ENCODE measurements at places on chromosomes 2 and 18. TPM values are rescaled to one million over a fixed set of nuclear protein-coding genes. Genes with fewer than 3 reads are reported as not detected.
A peak's percentile ranks its signal among the peaks of the same experiment; 100 is the strongest.

The IL1RL1 gene
- total RNA-seq, result 9.4 TPM

The UCN gene
- 6.5 TPM for total RNA-seq

The HOXD8 gene
- total RNA-seq, result 19.1 TPM

The AMER3 gene
- 0.33 TPM for total RNA-seq

The HPCAL1 gene
- total RNA-seq, result 34.4 TPM

The ARHGAP25 gene
- 5.8 TPM for total RNA-seq

- H3K4me3 ChIP-seq, result no peak overlapping the region
- H3K36me3 ChIP-seq, result no peaks in the 10 kb centered on the region
- H3K27ac ChIP-seq, result no peak overlapping the region
Observed at GRCh38 chr18:79905389-79905911, 46.0 kb downstream of the SLC66A2 start.

DNA sequence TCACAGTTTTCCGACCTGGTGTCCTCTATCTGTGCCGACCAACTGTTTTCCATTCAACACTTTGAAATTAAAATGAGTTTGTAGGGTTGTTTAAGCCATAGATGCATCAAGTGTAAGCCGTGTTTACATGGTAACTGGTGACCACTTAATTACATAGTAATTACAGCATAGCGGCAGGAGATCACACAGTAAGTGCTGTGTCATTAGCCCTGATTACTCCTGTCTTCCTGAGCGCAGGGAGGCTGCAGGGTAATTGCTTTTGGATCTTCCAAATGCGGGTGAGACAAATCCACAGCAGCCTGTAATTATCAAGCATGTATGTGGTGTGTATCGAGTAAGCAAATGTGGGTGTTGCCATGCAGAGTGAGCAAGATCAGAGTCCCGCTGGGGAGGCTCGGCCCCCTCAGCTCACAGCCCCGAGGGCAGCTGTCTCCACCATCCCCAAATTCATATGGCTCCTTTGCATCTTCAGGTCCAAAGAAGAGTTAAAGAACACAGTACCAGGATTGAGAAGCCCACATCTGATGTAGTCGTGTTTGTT is 71.5 kb upstream of the HDAC4 start:
- no peaks in the 10 kb centered on the region for H3K4me1 ChIP-seq
- no peak overlapping the region for H3K4me3 ChIP-seq
- DNase-seq, result peak; percentile 14
- no peak overlapping the region for H3K27ac ChIP-seq
- no peaks in the 10 kb centered on the region for H3K36me3 ChIP-seq

DNA sequence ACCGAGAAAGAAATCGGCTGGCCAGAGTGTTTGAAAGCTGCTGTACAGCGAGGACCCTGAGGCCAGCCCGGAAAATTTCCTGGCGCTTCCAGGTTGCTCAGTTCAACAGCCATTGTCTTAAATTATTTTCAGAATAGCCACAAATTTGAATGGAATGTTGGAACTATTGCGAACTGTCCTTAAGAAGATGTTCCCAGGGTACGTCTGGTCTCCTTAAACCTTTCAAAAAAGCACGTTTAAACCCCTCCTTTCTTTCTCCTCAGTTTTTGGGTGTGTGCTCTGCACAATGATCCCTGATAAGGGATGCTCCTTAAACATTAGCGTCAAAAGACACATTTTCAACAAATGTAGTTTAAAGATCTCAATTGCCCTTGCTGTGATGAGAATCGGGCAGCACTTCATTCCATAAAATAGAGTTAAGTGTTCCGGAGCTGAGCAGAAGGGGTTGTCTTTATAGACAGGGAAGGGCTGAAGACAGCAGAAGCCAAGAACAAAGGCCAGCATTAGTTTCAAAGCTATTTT is 14.5 kb upstream of the LPIN2 start:
- peak overlapping the region; percentile 49 for H3K27ac ChIP-seq
- H3K4me3 ChIP-seq, result no peak overlapping the region
- no peaks in the 10 kb centered on the region for H3K36me3 ChIP-seq

DNA sequence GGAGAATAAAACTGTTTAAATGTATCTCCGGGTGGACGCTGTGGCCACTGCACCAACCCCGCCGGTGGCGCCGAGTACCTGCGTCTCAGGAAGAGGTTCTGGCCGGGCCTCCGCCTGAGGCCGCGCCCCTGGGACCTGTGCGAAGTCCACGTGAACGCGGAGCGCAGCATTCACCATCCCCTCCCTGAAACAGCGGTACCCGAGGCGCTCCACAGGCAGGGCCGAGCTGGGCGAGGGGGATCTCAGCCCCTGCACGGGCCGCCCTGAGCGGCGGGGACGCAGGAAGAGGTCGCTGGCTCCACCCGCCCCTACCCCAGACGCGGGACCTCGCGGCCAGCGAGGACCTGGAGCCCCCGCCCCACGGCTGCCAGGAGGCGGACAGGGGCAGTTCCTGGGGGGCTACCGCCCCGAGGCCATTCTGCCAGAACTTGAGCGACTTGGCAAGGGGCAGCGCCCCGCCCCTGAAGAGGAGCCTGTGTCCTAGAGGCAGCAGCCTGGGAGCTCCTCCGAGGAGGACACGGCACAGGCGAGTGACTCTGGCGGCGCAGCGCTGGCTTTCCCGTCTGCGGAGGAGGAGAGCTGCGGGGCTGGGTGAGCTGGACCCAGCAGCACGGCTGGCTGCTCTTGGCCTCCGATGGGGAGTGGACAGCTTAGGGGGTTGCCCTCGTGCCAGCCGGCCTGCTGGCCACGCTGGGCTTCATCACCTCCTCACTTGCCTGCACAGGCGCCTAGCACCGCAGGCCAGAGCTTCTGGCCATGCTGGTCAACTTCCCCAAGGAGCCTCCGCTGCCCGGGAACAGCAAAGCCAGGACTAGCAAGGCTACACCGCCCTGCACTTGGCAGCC is 9.7 kb upstream of the TEKT4 start:
- H3K4me1 ChIP-seq, result peaks cover 17% of the 10 kb centered on the region
- no peak overlapping the region for H3K27ac ChIP-seq
- peak; percentile 48 for DNase-seq
- H3K27me3 ChIP-seq, result peaks cover 21% of the 10 kb centered on the region

GRCh38 chr2:121254748-121255147 is 30.3 kb downstream of the TFCP2L1 start:
- H3K27me3 ChIP-seq, result no peaks in the 10 kb centered on the region
- no peaks in the 10 kb centered on the region for H3K4me1 ChIP-seq
- no peak overlapping the region for H3K27ac ChIP-seq

GRCh38 chr2:88069117-88069516 is 1.5 kb downstream of the SMYD1 start:
- H3K36me3 ChIP-seq, result no peaks in the 10 kb centered on the region
- no peaks in the 10 kb centered on the region for H3K4me1 ChIP-seq
- peak overlapping the region; percentile 86 for H3K27ac ChIP-seq
- no peak for DNase-seq

- no peak for DNase-seq
- H3K36me3 ChIP-seq, result no peaks in the 10 kb centered on the region
- no peak overlapping the region for H3K4me3 ChIP-seq
- no peaks in the 10 kb centered on the region for H3K4me1 ChIP-seq
Observed at GRCh38 chr2:234732404-234733092, 219.3 kb upstream of the SH3BP4 start.

GRCh38 chr2:217657252-217657651 is 345.5 kb downstream of the TNS1 start:
- DNase-seq, result no peak
- peaks cover 28% of the 10 kb centered on the region for H3K4me1 ChIP-seq
- no peak overlapping the region for H3K27ac ChIP-seq
- peaks cover 4% of the 10 kb centered on the region for H3K36me3 ChIP-seq
